ENCODE measurements at places on chromosomes 6 and 20.

- no peak for DNase-seq
Measured at GRCh38 chr20:20024942-20025341, 7.8 kb downstream of the NAA20 start.

GRCh38 chr6:36386495-36387439, 702 bp downstream of the ETV7 start:
- DNase-seq = peak; percentile 43

DNA sequence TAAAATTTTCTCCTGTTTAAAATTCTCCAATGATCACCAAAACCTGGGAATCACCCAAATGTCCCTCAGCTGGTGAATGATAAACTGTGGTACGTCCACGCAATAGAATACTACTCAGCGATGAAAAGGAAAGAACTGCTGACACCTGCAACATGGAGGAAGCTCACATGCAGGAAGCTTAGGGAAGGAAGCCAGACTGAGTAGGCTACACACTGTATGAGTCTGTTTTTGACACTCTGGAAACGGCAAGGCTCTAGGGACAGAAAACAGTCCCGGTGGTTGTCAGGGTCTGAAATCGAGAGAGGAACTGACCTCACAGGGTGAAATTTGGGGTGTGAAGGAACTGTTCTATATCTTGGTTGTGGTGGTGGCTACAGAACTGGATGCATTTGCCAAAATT, 25.2 kb upstream of the TLDC2 start:
- no peak for DNase-seq

- no peak for DNase-seq
Measured at GRCh38 chr6:2755456-2755855, 4.7 kb upstream of the MYLK4 start.

DNA sequence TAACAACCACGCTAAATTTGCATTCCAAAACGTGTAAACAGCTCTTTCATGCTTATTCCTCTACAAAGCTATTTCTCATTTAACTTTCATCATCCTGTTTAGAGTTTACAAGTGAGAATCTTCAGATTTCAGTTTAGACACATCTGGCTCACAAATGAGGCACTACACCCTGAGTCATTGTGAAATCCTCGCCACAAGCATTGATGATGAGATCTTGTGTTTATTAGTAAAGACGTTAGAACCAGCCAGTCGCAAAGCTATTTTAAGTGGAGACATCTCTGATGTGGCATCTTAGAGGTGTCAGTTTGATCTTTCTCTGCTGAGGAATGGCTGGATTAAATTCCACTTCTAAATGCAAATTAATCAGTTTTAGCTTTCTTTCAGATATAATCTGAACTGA, 8.3 kb upstream of the ISM1 start:
- peak; percentile 6 for DNase-seq

DNA sequence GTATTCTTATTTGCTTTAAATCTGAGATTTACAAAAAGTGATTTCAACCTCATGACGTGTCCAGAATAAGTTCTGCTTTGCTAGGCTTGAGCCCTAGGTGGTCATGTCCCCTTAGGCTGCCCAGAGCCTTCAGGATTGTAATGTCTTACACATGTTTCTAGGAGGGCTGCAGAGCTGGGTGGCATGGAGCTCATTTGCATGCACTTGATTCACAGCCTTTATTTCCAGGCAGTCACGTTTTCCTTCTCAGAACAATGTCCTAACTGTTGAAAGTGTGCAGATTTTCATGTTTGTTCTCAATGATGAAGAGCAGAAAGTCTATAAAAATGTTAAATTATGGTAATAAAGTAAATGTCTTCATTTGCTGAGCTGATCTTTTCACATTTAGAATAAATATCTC, 448.6 kb upstream of the SOX4 start:
- no peak for DNase-seq

DNA sequence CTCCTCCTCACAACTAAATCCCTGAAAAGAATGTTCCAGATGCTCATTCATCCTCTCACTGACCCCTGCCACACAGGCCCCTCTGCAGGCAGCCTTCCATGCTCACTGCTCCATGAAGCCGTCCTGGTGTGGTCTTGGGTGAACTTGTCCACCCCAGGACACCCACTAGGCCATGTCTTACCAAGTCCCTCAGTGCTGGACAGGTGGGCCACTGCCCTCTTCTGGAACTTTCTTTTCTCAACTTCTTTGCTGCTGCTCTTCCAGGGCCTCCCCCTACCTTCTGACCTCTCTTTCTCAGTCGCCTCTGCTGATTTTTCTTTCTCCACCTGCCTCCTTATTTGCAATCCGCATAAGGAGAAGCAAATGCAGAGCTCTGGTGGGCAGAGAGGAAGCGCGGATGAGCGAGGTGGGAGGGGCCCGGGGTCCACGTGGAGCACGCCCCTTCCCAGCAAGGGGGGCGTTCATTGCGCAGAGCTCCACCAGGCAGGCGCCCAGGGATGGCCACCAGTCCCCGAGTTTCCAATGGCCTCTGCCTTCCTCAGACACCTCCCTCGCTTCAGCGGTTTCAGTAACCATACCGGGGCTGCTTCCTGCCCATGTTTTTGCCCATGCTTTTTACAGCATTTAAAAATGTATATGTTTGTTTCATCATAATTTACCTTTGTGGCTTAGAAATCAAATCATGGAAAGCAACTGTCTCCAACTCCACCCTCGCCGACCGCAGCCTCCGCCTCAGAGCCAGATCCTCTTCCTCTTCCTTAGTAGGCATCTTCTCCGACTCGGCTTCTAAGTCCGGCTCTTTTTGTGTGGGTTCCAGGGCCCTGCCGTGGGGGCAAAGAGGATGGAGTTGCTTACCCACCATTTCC, 129.6 kb downstream of the ZDHHC14 start:
- DNase-seq = no peak

DNA sequence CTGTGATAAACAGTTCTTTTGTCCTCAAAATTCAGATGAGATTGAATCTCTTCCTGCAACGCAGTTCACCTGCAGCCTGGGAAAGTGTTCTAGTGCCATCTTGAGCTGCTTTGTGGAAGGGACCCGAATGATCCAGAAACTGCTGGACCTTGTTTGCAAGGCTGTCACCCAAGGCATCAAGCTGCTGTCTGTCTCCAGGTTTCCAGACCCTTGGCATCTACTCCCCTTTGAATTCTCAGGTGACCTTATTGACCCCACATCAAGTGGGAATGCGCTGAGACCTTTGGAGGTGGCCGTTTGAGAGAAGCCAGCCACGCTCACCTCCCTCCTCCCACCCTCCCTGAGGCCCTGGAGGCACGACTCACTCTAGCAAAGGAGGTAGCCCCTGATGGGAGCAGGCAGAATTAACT, 112.5 kb downstream of the EDN3 start:
- no peak for DNase-seq

GRCh38 chr6:132365281-132365907, 35.9 kb downstream of the MOXD1 start:
- no peak for DNase-seq

DNA sequence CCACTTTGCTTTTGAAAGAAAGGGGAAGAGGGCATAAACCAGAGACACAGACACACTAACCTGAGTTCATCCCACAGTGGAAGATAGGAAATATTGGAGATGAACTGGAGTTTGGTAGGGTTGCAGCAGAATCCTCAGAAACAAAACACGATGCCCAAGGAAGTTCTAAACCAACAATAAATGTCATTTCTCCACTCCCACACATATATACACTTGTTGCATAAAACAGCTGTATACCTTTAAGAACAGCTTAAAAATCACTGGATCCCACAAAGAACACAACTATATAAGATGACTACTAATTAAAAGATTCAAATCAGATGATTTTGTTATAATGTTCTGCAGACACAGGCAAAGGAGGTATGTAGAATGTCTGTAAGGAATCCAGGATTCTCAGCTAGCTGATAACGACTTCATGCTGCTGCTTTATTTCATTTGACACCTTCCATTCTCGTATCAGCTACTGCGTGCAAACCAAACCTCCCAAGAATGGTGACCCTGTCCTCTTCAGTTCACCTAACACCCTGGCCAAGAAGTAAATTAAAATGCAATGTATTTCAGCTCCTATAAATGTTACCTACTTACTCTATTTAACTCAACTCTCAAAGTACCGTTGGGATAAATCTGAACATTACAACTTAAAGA, 14.3 kb downstream of the KIF13A start:
- DNase-seq = no peak

DNA sequence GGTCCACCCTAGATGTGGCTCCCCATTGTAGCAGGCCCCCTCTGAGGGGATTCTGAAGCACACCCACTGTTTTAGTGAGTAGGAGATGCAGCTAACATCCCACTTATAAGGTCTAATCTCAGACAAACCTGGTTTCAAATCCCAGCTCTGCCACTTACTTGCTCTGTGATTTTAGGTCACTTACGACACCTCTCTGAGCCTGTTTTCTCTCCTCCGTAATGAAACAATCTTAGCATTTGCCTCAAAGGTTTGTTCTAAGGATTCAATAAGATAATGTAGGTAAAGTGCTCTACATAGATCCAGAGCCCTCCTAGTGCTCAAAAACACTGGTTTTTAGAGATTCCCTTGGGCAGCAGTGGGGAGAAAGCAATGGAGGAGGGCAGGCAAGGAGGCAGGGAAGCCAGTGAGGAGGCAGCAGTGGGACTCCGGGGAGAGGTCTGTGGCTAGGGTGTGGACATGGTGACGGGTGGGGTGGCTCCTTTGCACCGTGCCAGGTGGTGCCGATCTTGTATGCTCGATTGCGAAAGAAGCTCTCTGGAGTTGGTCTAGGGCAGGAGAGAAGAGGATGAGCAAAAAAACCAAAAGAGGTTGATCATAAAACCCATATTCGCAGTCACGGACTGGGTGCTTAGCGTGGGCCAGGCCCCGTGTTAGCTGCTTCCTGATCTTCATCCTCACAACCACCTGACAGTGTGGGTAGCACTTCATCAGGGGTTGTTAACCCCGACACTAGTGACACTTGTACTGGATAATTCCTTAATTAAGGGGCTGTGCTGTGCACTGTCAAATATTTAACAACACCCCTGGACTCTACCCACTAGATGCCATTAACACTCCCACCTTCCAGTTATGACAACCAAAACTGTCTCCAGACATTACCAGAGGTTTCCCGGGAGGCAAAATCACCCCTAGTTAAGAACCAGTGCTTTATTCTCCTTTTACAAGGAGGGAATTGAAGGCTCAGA, 16.8 kb upstream of the PTGIS start:
- no peak for DNase-seq

- DNase-seq = no peak
Measured at GRCh38 chr6:45488889-45489288, 111.2 kb upstream of the SUPT3H start.

GRCh38 chr6:31729979-31730630, 1.0 kb upstream of the DDAH2 start:
- peak; percentile 83 for DNase-seq

- DNase-seq = no peak
Measured at GRCh38 chr6:123681957-123682462, 45.3 kb upstream of the TRDN start.

- no peak for DNase-seq
Measured at GRCh38 chr20:57475388-57476083, 49.4 kb downstream of the CTCFL start.

DNA sequence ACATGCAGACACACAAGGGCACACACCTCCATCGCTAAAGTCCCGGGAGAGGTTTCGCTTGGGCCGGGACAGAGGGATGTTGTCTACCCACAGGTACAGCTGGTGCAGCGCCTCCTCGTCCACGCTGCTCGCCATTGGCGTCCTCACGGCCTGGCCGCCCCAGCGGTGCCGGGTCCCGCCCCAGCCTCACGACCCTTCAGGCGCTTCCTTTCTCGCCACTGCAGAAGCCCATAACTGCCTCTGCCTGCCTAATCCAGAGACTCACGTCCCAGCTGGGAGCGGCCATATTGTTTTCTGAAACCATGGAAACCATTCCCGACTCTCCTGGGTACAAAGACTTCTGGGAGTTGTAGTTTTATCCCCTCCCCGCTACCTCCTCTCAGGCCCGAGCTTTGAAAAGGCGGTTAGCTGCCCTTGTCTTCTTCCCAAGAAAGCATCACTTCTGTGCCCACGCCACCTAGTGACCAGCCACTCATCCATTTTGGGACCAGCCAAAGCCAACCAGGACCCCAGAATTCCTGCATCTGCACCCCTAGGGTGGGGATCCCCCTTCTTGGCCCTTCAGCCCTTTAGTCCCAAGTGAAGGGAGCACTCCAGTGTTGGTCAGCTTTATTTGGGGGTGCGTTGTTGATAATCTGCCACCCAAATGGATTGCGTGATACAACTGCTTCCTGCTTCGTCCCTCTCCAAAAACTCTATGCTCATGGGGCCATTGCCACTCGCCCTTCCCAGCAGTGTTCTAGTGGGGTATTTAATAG, at the start of gene SPEF1:
TSS of gene SPEF1 (minus strand) at position 296 of the 758 bp plus-strand sequence. CDS start at position 135, 161 bp downstream.
- DNase-seq = peak; percentile 80

- DNase-seq = no peak
Measured at GRCh38 chr20:2397595-2398145, 17.0 kb downstream of the TGM6 start.

Measured in MG63 (cell line).